Activated naive CD4-positive, alpha-beta T cell treated with Interleukin-2 at 50 U/mL for 16 hours (primary cell): ENCODE measurements at places on chromosomes 7 and 10.
A peak's percentile ranks its signal among the peaks of the same experiment; 100 is the strongest.

GRCh38 chr10:91420868-91421267, 10.7 kb downstream of the HECTD2 start:
- DNase-seq = no peak

DNA sequence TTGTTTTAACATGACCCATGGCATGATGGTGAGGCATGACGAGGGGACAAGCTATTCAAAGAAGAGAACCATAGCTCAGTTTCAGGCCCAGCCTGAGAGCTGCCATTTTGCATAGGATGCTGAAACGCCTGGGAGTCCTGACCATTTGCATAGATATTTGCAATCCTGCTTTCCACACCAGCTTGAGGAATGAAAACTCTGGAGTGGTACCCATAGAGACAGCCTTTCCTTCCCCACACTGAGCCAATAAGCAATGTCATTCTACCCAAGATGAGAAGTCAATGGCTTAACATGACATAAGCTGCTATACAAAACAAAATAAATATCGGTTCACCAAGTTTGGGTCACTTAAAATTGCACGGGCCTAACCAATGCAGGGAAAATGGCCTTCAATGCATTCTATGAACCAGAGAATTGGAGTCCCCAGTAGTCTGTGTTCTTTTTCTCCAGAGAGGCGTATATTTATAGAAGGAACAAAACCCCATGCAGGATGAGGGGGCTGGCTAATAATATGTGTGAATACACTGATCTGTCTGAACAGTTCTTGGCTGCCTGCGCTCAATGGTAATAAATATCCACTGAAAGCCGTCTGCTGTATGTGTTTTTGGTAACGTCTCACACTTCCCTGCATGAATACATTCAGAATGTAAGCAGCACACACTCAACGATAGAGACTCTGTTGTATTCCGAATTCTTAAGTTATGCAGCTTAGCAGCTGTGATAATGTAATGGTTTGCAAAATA, 329.3 kb downstream of the FRMD4A start:
- no peak for DNase-seq

GRCh38 chr7:152459724-152460251, 24.0 kb upstream of the KMT2C start:
- DNase-seq = no peak

GRCh38 chr7:128928159-128928813, 9.4 kb upstream of the IRF5 start:
- DNase-seq = no peak

GRCh38 chr7:98713165-98713810, 96.2 kb downstream of the NPTX2 start:
- DNase-seq = no peak

DNA sequence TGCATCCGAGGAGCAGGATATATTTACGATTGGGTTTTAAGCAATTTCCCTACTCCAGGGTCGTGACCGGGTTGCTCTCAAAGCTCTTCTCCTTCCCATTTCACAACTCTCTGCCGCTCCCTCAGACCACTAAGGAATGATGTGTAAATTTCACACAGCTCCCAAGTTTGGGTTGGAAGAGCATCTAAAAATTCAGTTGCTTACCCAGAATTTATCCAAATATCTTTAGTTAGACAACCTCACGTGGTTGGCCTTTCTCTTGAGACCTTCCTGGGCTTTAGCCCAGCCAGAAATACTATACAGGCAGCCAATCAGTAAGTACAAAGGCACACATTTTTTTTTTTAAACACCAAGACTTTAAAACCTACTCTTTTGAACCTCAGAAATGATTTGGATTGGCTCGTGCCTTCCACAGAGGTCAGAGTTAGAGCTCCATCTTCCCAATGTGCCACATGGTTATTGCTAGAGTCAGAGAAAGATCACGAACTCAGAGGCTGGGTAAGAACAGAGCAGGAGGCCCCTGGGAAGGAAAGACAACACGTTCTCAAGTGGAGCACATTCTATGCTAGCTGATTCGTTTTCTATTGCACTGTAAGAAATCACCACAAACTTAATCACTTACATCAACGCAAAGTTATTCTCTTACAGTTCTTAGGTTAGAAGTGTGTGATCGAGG, 335.4 kb upstream of the MGMT start:
- no peak for DNase-seq

DNA sequence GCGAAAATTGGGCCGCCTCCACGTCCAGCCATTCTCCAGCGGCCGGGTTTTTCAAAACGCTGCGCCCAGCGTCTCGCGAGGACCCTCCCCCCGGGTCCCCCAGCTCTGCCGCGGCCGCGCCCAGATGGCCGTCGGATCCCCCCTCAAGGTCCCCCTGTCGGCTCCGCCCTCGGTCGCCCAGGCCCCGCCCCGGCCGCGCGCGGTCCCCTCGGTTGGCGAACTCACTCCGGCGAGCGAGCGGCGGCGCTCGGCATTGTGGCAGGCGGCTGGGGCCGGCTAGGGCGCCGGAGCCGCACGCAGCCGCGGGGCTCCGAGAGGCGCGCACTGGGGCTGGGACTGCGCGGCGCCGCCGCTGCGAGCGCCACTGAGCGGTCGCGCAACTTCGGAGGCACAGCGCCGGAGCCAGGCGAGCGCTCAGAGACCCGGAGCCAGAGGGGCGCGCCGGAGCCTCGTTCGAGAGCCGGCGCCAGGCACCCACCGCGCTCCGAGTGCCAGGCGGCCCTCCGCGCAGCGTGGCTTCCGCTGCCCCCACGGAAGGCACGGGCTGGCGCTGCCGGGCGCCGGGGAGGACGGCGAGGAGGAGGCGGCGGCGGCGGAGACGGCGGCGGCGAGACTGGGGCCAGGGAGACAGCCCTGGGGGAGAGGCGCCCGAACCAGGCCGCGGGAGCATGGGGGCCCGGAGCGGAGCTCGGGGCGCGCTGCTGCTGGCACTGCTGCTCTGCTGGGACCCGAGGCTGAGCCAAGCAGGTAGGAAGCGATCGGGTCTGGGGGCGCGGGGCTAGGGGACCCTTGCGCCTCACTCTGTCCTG, at the start of gene UNC5B:
Gene UNC5B, plus strand, starts transcription at position 253 of the 809 bp plus-strand sequence. Its CDS starts 416 bp downstream, at position 669.
- peak; percentile 58 for DNase-seq

- no peak for DNase-seq
Observed at GRCh38 chr7:55641811-55642210, 69.5 kb upstream of the VOPP1 start.

DNA sequence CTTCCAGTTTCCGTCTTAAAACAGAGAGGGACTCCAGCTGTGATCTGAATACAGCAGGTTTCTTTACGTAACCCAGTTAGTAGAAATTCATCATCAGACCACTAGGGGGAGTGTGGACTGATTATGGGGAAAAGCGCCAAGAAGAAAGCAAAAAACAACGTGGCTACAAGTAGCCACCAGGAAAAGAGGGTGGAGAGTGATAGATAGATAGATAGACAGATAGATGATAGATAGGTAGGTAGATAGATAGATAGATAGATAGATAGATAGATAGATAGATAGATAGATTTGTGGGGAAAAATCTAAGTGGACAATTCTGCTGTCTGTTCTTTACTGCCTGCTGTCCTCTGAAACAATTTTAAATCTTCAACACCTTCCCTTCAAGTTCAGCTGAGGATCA, 12.7 kb upstream of the AKR1B10 start:
- DNase-seq = no peak

- no peak for DNase-seq
Observed at GRCh38 chr10:75166623-75166972, 44.0 kb upstream of the VDAC2 start.

GRCh38 chr10:70367195-70367796, 15.1 kb downstream of the LRRC20 start:
- DNase-seq = no peak

DNA sequence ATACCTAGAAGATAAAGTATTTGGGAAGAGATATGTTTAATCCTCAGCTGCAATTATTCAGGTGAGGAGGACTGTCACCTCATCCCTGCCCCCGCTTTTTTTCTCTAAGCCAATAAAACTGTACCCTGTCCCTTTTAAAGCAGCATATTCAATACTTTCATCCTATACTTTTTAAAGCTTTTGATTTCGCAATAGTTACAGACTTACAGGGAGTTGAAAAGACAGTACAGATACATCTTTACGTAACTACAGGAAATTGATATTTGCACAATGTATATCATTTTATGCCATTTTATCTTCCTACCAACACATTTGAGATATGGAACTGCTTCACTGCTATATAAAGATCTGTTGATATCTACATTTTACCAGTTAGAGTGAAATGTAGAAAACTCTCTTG, 47.6 kb downstream of the STK17A start:
- DNase-seq = no peak

DNA sequence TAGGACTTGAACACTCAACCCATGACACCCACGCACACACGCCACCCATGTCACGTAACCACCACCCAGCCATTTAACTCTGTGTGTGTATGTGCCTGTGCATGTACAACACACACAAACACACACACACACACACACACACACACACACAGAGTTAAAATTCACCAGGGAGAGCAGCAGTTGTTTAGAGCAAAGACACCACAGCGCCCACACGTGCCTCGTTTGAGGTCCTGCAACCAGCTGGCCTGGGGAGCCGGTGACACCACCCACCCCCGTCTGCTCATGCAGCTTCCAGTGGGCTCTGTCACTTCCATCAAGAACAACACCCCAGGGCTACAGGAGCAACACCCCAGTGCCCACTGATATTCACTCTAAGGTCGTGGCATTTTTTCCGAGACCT, 97.4 kb downstream of the ELFN1 start:
- no peak for DNase-seq

GRCh38 chr7:107682886-107683285, 22.3 kb downstream of the SLC26A4 start:
- DNase-seq = no peak

- no peak for DNase-seq
Observed at GRCh38 chr10:126397156-126397555, 8.9 kb upstream of the ADAM12 start.

DNA sequence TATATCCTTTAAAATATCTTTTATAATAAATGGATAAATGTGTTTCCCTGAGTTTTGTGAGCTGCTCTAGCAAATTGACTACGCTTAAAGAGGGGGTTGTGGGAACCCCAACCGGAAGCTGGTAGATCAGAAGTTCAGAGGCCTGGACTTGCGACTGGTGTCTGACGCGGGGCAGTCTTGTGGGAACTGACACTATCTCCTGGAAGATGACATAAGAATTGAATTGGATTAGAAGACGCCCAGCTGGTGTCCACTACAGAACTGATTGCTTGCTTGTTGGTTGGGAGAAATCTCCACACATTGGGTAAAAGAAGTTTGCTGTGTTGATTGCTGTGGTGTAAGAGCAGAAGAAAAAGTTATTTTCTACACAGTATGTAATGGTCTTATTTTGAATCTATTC, 51.1 kb upstream of the AHR start:
- DNase-seq = no peak

DNA sequence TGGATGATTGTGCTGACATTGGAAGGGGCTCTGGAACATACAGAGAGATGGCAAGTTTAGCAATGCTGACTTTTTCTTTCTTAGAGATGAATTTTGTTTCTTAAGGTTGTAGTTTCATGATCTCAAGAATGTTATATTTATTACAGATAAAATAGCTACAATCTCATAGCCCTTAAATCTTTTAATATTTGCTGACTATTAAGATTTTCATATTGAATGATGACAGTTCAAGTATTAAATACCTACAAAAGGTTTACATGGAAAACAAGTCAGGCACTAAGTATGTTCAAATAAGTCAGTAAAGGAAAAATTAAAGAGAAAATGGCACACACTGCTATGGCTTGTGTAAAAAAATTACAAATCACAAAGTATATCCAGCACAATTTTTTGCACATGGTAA, 252.1 kb upstream of the SLC26A5 start:
- DNase-seq = no peak

GRCh38 chr7:147607157-147607800, 983.3 kb upstream of the C7orf33 start:
- DNase-seq = no peak

GRCh38 chr10:112701211-112701877, 248.7 kb upstream of the TCF7L2 start:
- DNase-seq = no peak

GRCh38 chr7:83457022-83457892, 191.7 kb downstream of the SEMA3E start:
- no peak for DNase-seq

DNA sequence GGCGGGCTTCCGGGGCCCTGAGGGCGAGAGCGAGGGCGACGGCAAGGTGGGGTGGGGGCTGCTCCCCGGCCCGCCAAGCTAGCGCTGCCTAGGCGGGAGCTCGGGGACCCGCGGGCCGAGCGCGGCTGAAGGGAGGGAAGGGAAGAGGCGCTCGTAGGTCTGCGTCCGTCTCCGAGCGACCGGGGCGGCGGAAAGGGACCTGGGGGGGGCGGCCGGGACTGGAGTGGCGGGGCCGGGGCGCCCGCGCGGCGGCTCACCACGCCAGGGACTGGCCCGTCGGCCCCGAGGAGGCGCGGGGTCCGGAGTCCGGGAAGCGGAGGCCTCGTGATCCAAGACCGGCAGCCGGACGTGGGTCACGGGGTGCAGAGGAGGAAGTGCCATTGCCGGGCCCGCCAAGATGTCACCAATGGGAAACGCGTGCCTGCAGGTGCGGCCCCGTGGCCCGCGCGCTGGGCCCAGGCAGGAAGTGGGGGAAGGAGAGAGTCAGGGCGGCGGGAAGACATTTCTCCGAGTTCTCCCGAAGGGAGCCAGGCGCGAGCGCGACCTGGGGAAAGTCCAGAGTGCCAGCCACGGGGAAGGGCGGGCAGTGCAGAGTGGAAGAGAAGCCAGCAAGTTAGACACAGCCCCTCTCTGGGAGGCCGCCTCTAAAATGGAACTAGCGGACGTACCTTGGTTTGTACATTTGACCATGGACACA, 11.9 kb downstream of the HNRNPF start:
- DNase-seq = peak; percentile 74

GRCh38 chr7:112260911-112261310, 54.4 kb downstream of the ZNF277 start:
- DNase-seq = no peak

- DNase-seq = no peak
Observed at GRCh38 chr7:18760631-18761445, 265.3 kb downstream of the HDAC9 start.

GRCh38 chr7:104795086-104795485, 218.9 kb upstream of the KMT2E start:
- DNase-seq = no peak

DNA sequence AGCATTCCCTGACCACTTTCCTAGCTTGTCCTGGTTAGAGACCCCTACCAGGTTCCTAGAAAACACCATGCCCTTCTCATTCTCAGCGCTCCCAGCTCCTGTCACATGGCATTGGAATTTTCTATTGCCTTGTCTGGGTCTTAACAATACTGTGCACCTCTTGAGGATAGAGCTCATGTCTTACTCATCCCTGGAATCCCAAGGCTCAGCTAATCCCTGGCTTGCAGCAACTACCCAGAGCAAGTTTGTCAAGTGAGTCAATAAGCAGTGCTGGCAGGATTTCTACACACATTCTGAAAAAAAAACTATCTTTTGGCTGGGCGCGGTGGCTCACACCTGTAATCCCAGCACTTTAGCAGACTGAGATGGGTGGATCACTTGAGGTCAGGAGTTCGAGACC, 11.7 kb upstream of the PRDX3 start:
- no peak for DNase-seq

GRCh38 chr7:21251151-21251800, 176.6 kb upstream of the SP4 start:
- no peak for DNase-seq

- DNase-seq = no peak
Observed at GRCh38 chr10:101775273-101776160, at the start of gene FGF8. TSS of gene FGF8 (minus strand) at chr10:101776114. CDS start at chr10:101775900, 214 bp downstream.
